HFF-Myc (cell line): ENCODE measurements at places on chromosomes 3 and 15.

DNA sequence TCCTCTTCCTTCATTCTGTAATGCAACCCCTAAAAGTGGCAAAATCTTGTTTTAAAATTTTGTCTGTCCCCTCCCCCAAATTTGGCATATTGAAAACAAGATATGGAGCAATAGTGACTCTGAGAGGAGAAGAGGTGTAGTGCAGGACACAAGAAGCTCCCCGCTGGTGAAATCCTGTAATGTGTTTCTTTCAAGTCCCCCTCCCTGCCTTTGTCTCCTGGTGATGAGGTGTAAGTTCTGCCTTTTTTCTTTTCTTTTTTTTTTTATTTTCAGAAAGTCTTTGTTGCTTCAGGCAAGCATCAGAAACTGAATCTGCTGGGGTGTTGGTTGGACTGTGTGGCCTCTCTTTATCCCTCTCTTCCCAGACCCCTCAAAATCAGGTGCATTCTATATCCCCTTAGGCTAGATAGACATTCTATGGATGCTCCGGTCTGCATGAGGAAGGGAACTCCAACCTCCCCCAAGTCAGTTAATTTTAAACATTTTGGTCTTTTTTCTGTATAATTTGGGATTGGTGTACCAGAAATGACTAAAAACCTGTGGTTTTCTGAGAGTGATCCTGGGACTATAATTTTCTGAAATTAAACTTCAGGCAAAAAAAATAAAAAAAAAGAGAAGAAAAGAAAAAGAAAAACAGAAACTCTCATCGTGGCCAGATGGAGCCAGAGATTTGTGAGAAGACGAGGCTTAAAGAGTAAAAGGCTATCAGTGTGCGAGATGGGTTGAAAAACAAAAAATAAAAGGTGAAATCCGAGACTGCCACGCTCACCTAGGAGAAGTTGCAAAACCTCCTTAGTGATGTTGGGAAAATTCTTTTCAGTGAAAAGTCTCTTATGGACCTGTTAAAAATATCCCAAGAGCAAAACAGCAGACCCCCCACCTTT, 21.4 kb downstream of the ACKR2 start:
- DNase-seq: no peak

GRCh38 chr3:148203297-148204010, 494.2 kb upstream of the AGTR1 start:
- DNase-seq: no peak

GRCh38 chr3:183817639-183818038, 7.7 kb downstream of the MAP6D1 start:
- no peak for DNase-seq

- no peak for DNase-seq
These were observed 73.3 kb upstream of the SNRK start for GRCh38 chr3:43212914-43213611.

GRCh38 chr3:185758912-185759311, 65.9 kb downstream of the IGF2BP2 start:
- no peak for DNase-seq
